ENCODE measurements at places on chromosomes 12 and 14.

DNA sequence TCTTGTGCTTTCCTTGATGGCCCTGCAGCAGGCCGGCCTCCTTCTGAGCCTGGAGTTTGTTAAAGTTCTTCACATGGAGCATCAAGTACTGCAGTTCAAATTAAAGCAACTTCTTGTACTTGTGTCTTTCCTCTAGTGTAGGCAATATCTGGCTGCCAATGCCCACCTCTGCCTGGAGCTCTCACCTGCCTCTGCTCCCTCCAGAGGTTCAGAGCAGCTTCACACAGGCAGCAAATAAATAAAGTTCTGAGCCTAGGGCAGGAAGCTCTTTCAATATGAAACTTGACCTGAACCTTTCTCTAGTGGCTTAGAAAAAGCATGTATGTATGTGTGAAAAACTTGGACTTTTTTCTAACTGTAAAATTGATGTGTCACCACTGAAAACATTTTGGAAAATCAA lies 65.9 kb downstream of the ITPR2 start:
- no peak for DNase-seq

DNA sequence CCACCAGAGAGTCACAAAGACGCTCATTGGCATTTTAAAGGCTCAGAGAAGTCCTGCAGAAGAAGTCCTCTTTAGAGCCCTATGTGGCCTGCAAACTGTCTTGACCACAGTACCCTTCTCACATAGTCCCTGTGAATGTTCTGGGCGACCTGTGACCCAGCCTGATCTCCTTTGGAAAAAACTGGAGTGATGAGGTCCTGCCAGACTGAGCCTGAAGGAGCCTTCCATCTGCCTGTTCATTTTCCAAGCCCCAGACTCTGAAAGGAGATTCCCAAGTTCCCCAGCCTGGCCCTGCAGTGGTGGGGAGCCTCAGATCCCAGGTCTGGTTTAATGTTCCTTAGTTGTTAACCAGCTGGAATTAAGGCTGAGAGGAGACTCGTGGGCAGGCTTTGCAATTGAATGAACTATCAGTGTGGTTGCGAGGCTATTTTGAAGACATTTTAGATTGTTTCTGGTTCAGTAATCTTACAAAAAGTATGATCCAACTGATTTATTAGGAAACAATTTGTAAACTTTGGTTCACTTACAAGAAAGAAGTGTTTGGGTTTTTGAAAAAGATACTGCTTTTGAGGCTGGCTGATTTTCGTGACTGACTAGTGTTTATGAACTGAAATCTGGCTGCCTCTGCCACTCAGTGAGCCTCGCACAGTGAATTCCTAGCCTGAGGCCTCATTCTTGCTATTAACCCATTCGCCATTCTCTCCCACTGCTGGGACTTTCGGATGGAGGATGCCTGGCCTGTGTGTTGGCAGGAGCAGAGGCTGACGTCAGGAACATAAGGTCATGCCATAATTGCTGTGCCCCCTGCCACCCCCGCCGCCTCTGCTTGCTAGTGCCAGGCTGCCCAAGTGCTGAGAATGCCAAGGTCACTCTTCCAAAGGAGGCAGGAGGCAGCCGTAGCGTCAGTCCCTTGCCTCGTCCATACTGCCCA lies 249.0 kb downstream of the CACNA1C start:
- DNase-seq, result no peak

DNA sequence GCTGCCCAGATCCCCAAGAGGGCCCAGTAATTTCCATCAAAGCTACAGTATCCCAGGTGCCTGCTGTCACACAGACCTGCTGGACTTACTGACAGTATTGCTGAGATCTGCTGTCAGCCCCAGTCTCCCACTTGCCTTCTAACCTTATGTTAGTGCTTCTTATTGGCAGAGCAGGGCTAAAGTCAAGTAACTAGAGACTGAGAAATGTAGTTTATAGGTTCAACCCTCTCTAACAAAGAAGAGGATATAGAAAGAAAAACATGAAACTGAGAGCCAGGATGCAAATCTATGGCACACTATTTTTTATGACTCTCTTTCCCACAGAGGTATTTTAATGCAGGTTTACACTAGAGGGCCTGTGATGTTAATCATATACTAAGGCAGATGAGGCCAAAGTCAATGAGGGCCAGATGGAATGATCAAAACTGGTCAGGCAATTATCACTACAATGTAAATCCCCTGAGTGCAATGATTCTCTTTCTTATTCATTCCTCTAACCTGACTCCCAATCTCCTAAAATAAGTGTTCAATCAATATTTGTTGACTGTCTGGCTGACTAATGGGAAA lies 781.9 kb downstream of the VRK1 start:
- DNase-seq, result no peak

GRCh38 chr14:33792720-33793368 lies 158.0 kb downstream of the EGLN3 start:
- peak; percentile 89 for DNase-seq

- peak; percentile 15 for DNase-seq
These were observed 15.2 kb upstream of the EAPP start for GRCh38 chr14:34554540-34555250.

DNA sequence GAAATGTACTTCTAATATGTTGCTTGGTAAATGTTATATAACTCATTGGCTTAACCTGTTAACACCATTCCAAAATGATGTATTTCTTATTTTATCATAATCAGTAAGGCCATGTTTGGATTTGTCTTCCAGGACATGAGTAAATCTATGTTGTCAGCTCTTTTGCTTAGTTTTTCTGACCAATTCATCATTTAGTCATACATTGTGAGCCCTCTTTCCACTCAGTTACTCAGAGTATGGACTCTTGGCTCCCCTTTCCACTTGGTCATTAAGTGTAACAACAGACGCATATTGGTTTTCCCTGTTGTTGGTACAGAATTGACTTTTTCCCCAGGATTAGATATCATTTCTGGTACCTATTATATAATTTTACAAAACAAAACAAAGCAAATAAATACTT lies 9.0 kb upstream of the CLEC4D start:
- DNase-seq, result no peak

DNA sequence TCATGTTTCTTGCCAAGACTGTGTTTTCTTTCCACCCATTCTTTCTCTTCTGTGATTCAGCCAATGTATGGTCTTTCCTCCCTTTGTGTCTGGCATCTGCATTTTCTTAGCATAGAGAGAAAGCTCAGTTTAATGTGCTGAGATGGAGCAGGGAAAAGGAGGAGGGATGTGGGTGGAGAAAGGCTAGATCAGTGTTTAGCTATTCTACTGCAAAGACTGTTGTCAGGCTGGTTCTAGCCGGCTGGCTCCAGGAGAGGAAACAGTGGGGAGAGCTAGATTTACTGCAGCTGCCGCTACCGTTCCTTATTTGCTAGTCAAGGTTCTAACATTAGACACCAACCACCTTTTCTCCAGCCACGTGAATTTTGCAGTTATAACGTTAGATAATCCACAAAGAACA lies 5.2 kb upstream of the RIMKLB start:
- peak; percentile 71 for DNase-seq

DNA sequence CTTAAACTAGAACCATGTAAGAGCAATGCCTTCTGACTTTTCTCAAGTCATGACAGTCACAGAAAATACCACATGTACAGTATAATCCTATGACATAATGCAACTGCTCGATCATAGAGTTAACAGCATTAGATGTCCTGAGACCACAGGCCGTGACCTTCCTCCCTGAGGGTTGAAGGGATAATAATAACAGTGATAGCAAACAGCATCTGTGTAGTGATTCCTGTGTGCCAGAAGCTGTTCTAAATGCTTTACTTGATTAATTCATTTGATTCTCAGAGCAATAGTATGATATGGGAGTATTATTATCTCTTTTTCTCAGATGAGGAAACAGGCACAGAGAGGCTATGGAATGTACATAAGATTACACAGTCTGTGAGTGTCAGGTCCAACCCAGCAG lies 53.2 kb downstream of the SLC35F4 start:
- DNase-seq, result no peak

- DNase-seq, result no peak
These were observed 5.6 kb upstream of the OR6C76 start for GRCh38 chr12:55420307-55420962.

- no peak for DNase-seq
These were observed 10.5 kb downstream of the CACNA2D4 start for GRCh38 chr12:1907652-1908611.

- no peak for DNase-seq
These were observed 8.8 kb upstream of the KIF26A start for GRCh38 chr14:104129556-104129955.

- no peak for DNase-seq
These were observed 1346.4 kb downstream of the TMEM121 start for GRCh38 chr14:106872611-106873446.

GRCh38 chr14:72692696-72693095 lies 201.2 kb downstream of the DPF3 start:
- no peak for DNase-seq

DNA sequence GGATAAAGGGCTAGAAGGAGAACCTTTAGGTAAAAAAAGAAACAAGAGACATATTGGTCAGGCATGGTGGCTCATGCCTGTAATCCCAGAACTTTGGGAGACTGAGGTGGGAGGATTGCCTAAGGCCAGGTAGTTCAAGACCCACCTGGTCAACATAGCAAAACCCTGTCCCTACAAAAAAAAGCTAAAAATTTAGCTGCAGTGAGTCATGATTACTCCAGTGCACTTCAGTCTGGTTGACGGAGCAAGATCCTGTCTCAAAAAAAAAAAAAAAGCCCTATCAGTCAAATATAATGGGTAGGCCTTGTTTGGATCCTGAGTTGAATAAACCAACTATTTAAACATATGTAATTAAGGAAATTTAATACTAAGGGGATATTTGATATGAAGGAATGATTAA lies 54.2 kb downstream of the PPP1R36 start:
- no peak for DNase-seq

DNA sequence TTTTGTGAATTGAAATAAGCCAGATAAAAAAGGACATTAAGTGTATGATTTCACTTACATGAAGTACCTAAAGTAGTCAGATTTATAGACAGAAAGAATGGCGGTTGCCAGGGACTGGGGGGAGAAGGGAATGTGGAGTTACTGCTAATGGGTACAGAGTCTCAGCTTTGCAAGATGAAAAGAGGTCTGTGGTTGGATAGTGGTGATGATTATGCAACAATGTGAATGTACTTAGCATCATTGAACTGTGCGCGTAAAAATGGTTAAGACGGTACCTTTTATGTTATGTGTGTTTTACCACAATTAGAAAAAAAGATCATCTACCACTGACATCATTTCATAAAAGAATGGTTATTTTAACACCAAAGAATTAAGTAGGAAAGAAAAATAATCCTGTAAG lies 35.9 kb downstream of the RNFT2 start:
- no peak for DNase-seq

- no peak for DNase-seq
These were observed 8.3 kb upstream of the WSCD2 start for GRCh38 chr12:108120863-108121165.

DNA sequence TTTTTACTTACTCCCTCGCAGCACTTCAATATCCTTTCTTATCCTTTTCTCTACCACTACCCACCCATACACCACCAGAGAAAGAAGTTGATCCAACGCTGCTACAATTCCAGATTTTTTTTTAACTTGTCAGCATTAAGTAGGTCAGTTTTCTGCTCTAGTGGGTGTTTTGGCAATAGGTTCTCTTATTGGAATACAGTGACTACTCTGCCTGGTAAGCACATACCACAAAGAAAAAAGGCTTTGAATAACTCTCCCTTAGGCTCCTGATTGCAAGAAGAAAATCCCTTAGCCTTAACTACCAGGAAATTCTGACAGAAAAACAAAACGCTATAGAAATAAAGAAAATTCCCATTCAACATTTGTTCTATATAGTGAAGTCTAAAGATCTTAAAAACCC lies 72.0 kb downstream of the NUMB start:
- DNase-seq, result no peak

DNA sequence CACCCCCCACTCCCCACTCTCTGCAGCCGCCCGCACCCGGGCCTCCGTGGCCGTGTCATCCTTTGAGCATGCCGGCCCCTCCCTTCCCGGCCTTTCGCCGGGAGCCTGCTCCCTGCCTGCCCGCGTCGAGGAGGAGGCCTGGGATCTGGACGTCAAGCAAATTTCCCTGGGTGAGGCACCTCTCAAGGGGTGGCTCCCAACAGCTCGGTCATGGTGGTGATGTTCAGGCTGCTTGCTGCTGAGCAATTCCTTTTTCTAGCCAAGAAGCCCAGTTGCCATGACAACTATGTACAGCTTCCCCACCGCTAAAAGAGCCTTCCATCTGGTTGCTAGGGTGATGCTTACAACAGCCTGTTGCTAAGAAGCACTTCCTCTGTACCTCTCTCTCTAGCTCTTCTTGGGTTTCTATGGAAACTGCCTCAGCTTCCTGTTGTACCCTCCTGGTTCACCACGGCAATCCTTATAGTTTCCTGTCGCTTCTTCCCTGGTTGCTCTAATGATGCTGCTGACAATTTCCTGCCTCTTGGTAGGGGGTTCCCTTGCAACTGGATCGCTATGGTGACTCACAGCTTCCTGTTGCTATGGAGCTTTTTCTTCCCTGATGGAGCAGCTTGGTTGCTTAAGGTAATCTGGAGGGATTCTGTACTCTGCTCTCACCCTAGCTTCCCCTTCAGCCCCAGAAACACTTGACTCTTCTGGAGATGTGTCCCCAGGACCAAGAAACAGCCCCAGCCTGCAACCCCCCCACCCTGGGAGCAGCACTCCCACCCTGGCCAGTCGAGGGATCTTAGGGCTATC lies 11.0 kb downstream of the ZNF219 start:
- DNase-seq, result peak; percentile 86

GRCh38 chr12:119603767-119604166 lies 10.2 kb downstream of the TMEM233 start:
- no peak for DNase-seq

DNA sequence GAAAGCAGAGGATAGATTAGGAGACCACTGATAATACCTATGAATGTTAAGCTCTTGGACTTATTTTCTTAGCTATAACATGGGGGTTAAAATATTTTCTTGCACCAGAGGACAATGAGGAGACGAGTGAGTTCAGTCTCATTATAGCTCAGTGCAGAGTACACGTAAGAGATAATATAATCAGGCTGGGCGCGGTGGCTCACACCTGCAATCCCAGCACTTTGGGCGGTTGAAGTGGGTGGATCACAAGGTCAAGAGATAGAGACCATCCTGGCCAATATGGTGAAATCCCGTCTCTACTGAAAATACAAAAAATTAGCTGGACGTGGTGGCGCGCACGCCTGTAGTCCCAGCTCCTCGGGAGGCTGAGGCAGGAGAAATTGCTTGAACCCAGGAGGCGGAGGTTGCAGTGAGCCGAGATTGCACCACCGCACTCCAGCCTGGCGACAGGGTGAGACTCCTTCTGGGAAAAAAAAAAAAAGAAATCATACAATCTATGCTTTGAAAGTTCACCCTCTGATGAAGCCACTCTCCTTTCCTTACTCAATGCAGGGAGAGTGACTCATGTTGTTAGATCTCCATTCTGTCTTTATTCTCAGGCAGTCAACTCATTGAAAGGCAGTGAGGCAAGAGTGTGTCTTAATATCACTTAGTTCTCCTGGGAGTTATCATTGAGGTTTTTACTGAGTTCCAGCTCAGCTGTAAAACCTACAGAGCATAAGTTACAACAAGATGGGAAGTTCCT lies 134.2 kb downstream of the SYNE2 start:
- DNase-seq, result no peak

DNA sequence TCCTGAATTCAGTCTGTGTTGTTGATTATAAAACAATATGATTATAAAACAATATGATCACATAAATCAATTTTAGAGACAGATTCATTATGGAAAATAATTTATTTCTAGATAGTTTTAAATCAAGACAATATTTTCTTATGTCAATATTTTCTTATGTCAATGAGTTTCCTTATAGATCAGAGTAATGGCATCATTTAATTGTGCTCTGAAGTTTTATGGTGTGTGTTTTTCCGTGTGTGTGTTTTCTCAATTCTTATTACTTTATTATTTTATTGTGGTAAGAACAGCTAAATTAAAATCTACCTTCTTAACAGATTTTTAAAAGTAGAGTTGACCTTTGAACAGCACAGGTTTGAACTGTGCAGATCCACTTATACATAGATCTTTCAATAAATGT lies 105.3 kb upstream of the SLCO1B1 start:
- DNase-seq, result no peak

All from retina (tissue), 1 donor.